NB4 (cell line): ENCODE measurements at places on chromosomes 2 and 18.

GRCh38 chr2:161415987-161416707, at the start of gene TBR1:
Gene TBR1, plus strand, starts transcription at chr2:161416297. Its CDS starts 114 bp downstream, at chr2:161416411.
- DNase-seq = peak; percentile 25

DNA sequence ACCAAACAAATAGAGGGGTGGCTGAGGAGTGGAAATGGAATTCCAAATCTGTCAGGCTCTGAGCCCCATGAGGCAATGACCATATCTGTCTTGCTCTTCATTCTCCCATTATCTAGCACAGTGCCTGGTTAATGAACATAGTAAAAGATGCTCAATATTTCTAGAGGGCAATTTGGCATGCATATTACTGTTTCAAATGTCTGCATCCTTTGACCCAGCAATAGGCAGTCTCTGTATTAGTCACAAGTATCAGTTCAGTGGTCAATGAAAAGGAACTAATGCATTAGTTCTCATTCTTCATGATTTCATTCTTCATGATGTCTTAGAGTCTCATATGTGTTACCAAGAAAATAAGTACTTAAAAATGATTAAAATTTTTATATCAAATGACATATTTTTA, 28.4 kb upstream of the MALL start:
- DNase-seq = no peak

DNA sequence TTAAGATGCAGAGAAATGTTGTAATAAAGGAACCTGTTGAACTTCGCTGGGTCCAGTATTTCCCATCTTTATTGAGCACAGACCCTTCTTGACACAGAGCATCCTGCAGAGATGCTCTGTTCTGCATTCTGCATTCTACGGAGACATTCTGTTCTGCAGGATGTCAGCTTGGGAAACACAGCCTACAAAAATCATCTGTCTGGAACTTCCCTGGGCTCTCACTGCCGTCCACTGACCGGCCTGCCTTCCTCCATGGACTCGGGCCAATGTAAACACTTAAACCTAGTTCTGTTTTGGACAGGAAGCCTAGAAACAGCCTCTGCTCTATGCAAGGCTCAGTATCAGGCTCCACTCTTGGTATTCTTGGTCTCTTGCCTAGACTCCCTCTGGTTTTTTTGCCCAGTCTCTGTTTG, 90.0 kb upstream of the PPP1CB start:
- no peak for DNase-seq

- no peak for DNase-seq
These were observed 51.7 kb downstream of the TNS1 start for GRCh38 chr2:217951091-217951490.

DNA sequence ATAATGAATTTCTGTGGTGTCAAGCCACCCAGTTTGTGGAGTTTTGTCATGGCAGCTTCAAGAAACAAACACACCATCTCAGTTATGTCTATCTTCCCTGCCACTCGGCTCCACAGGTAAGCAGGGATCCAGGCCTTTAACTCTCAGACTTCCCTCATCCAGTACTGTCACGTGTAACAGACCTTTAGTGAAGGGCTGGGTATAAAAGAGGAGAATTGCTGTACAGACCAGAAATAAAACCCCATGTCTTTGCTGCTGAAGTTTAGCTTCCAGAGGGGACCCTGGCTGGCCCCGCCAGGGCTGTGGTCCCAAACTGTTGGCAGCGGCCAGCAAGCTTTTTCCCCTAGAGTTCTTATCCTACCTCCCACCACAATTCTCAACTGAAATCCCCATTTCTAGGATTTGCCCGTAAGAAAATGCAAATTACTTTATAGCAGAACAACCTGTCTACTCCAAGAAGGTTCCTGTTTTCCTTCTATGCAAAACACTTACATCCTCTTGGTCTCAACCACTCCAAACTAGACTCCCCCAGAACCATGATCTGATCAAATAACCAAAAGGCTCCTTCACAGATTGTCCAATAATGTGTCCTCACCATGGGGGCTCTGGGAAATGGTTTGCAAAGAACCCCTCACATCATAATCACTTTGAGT, 438.0 kb upstream of the ID2 start:
- no peak for DNase-seq

GRCh38 chr18:49980896-49981295, 167.6 kb upstream of the ACAA2 start:
- DNase-seq = no peak

- DNase-seq = no peak
These were observed 2.5 kb downstream of the GALNT3 start for GRCh38 chr2:165791421-165792103.

GRCh38 chr2:39550701-39551285, 113.7 kb upstream of the MAP4K3 start:
- DNase-seq = no peak

DNA sequence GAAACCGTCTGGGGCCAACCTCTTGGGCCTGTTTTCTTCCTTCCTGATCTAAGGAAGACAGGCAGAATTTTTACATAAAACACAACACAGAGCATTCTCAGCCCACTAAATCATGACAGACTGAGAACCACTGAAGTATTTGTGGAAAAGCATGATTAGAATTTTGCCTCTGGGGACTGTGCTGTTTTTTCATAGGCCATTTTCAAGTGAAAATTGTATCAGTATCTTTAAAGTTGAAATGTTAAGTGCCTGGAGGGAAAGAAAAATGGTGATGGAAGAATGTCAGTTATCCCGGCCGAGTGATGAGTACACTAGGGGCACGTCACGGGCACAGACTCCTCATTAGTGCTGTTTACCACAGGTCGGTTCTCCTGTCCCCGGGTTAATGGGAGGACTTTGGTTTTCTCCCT, 36.9 kb downstream of the EHD3 start:
- DNase-seq = no peak

- DNase-seq = no peak
These were observed 282.8 kb upstream of the HS6ST1 start for GRCh38 chr2:128601298-128602037.
